ENCODE measurements at places on chromosomes 1 and 21.

- DNase-seq, result no peak
Measured at GRCh38 chr1:194378517-194378916, 1192.1 kb upstream of the B3GALT2 start.

DNA sequence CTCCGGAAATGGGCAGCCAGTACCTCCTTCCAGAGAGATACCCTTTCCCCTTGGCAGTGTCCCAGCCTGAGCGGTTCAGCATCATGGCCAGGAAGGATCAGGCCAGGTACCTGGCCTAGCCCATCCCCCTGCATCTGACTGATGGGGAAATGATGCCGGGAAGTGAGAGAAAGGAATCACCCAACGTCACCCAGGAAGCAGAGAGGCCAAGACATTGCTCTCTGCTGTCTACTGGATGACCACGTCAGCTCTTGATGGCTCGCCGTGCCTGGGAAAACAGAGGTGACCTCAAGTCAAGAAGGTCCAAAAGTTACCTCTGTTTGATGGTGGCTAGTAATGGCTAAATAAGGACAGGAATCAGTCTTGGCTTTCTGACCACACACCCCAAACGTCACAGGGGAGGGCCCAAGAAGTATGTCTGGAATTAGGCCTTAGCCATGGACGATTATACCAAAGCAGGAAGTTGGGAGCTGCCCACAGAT, 79.0 kb downstream of the MRPL37 start:
- no peak for DNase-seq

DNA sequence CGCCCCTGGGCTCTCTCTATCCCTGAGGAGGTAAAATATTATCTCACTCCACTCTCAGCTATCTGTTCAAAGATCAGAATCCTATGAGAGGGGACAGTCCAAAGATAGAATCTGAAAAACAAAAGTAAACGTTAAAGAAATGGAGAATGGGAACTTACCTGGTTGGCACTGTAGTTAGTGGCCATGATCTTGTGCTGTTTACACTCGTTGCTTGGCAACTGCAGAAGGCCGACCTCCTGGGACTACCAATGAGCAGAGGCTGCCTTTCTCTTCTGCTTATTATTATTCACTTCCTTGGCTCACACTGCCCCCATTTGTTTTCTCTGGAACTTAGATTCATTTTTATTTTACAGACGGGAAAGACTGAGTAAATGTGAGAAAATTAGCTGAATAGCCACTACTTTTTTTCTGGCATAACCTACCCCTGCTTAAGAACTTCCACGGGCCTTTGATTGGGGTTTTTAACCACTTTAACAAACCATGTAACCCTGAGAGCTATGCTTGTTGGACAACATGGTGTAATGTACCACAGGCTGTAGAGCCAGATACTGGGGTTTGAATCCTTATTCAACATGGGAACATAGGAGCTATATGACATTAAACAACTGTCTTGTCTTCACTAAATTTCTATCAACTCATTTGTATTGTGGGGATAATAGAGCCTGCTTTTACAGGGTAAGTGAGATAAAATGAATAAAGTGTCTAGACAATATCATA, at the start of gene CFAP126:
Gene CFAP126 (minus strand): TSS at position 193 of the 717 bp plus-strand sequence. CDS start 8 bp downstream, at position 185.
- DNase-seq, result peak; percentile 40

- peak; percentile 56 for DNase-seq
Measured at GRCh38 chr21:43362321-43362791, 64.6 kb downstream of the SIK1 start.

DNA sequence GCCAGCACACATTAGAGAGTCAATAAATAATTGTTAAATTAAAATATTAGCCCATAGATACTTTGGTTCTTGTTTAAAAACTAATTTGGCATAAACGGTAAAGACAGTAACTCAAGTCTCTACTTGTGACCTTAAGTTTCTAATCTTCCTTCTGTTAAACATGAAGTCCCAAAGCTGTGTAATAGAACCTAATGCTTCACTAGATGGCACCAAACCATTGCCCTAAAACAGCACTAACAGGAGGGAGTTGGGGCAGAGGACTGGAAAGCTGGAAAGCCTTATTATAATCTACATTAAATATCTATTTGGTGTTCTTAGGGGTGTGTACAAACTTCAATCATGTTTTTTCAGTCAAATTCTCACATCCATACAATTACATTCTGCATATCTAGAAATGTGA, 176.7 kb downstream of the OLFM3 start:
- no peak for DNase-seq

GRCh38 chr1:56378341-56379070, 200.9 kb downstream of the PLPP3 start:
- DNase-seq, result no peak

DNA sequence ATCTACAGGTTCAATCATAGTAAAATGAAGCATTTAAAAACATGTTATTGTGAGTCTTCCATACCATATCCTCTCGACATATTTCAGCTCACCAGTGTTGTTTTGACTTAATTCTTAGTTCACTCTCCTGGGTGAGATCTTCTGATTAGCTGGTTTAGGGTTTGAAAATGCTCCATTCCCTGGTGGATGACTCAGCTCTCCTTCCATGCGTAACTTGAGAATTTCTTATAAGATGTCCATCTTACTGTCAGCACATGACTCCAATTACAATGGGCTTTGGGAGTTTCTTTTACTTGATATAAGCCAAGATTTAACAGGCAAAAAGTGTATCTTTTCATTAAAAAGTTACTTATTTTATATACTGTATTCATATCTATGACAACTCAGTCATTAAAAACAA, 476.5 kb downstream of the BRINP3 start:
- no peak for DNase-seq

- no peak for DNase-seq
Measured at GRCh38 chr1:228989176-228989575, 253.9 kb downstream of the RHOU start.

GRCh38 chr1:96187020-96187419, 534.6 kb upstream of the PTBP2 start:
- DNase-seq, result no peak

GRCh38 chr1:146001709-146002108, 5.3 kb upstream of the TXNIP start:
- DNase-seq, result no peak

DNA sequence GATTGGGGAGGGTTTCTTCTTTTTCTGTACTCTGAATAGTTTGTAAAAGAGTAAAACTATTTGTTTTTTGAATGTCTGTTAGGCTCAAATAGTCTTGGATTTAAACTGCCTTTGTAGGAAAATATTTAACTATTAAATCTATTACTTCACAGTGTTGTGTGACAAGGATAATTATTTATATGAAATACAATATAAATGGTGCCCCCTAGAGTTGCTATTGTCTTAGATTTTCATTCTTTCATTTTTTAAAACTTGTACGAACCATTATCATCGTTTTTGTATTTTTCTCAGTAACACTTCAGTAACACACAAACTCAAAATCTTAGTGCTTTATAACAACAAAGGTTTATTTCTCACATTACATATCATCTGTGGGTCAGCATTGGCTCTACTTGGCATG, 37.4 kb downstream of the C1orf185 start:
- no peak for DNase-seq

DNA sequence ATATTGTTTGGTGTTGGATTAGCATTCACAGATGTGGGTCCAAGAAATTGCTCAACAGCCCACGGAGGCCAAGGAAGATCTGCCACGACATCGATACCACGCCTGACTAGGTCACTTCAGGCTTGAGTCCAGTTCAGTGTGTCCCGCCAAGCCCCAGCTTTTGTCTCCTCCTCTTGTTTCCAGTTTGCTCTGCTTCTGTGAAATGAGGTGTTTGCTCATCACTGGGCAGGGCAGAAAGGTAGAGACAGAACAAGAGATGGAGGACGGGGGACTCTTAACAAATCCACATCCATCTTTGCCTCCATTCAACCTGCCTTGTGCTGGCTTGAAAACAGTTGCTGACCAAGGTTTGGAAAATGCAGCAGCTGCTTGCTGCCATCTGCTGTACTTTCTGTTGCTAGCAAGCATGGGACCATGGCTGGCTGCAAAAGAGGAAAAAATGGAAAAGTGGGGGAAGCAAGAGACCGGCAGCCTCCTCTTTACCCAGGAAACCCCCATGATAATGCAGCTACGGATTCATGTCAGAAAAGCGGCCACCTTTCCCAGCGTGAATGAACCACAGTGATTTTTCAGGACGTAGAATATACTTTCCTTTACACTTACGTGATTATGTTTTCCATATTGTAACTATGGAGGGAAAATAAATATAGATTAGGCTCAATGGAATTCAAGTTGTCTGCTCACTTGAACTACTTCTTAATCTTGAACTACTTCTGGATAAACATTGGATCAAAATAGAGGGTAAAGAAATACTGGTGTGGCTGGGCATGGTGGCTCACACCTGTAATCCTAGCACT, 80.2 kb upstream of the GREM2 start:
- DNase-seq, result no peak

DNA sequence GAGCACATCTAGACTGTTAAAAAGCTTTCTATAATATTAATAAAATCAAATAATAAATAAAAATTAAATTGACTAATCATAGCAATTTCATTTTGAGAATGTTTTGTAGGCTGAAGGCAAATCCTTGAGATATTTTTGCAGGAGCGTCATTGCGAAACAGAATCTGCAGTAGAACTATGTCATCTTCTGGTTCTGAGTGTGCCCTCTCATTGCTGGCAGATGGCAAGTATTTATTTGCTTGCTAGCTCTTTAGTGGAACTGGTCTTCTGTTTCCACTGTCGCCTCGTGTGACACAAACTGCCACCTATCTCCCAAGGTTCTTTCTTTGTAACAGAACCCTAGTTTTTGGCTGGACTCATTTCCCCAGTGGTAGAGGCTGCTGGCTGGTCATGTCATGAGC, 19.0 kb upstream of the IRF2BP2 start:
- no peak for DNase-seq

- DNase-seq, result no peak
Measured at GRCh38 chr1:164380893-164381292, 178.1 kb upstream of the PBX1 start.

DNA sequence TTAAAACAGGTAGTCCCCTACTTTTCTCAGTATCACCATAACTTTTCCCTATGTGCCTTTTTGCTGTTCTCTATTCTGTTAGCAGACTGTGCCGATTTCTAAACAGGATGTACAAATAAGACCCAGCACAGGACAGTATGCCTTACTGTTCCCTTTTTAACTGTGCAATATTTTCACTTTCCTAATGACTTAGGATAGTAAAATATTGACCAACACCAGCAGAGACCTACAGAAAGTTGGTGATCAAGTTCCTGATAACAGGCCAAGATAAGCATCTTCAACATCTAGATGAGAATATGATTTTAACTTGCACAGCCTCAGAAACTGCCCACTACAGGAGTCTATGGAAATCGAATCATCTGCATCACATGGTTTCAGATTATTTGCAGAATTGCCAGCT, 42.0 kb downstream of the ADSS2 start:
- DNase-seq, result no peak

GRCh38 chr1:91790392-91790791, 95.6 kb downstream of the TGFBR3 start:
- no peak for DNase-seq

- no peak for DNase-seq
Measured at GRCh38 chr1:4214826-4215225, 314.8 kb upstream of the C1orf174 start.

GRCh38 chr1:87684713-87685205, 356.1 kb downstream of the LMO4 start:
- DNase-seq, result no peak

- DNase-seq, result no peak
Measured at GRCh38 chr1:156203331-156203730, 9.4 kb downstream of the SLC25A44 start.

- no peak for DNase-seq
Measured at GRCh38 chr1:68798071-68798470, 301.2 kb upstream of the DEPDC1 start.
